ENCODE measurements at places on chromosomes 2 and 18.

DNA sequence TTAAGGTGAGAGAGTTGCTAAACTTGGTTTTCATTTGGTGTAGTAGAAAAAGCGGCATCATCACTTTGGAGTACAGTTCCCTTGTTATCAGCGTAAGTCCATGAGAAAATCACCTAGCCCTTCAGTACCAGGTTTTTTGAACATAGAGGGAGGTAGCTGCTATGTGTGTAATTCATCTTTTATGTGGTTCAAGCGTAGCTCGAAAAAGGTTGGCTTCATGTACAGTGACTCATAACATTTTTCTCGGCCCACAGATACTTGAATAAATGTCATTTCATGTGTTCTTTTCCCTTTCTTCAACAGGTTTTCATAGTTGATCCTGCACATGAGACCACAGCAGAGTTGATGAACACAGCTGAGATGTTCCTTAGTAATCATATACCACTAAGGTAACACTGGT, 43.6 kb downstream of the UGGT1 start:
- peak; percentile 78 for ATAC-seq

GRCh38 chr2:113092864-113093612, 25.3 kb downstream of the IL1F10 start:
- ATAC-seq = no peak

- no peak for ATAC-seq
Measured at GRCh38 chr2:178827739-178828485, 20.7 kb upstream of the TTN start.

DNA sequence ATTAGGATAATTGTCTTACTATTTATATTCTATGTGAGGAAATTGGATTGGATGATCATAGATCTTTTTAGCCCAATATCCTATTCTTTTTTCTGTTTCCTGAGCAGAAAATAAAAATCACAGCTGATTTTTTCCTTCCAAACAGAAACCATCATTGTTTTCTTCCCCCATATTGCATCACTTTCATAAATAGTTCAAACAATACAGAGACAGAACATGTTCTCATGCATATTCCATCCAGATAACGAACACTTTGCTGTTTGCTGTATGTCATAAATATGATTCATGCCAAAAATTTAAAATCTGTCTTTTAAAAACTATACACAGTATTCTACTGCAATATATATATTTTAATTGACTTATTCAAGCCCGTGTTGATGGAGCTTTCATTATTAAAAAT, 22.0 kb upstream of the RALBP1 start:
- ATAC-seq = no peak

DNA sequence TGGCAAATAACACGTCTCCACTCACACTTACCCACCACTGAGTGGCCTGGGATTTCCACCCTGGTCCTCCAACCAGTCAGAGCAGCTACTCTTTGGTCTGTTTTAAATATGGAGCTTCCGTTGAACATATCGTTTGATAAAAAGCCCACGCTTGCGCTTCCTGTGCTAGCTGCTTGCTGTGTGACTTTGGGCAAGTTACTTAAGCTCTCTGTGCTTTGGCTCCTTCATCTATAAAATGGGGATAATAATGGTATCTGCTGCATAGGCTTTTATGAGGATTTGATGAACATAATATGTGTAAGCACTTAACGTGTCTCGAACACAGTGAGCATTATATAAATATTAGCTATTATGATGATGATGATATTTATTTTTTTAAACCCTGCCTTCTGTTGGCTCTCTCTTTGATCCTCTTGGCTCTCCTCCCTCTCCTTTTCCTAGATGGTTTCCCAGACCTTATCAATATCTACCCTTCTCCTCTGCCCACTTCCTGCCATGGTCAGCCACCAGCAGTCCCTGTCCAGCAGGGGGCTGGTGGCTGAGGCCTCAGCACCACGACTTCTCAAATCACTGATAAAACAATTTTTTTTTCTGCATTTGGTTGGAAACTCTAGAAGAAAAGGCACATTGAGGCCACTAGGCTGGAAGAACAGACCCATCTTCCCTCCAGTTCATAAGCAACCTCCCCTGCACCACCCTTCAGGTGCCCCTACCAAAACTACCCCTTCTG, 191.9 kb downstream of the LOXHD1 start:
- ATAC-seq = no peak

GRCh38 chr2:136214307-136215200, 96.6 kb upstream of the CXCR4 start:
- ATAC-seq = no peak

- ATAC-seq = no peak
Measured at GRCh38 chr2:157620956-157621355, 7.7 kb downstream of the ACVR1C start.

DNA sequence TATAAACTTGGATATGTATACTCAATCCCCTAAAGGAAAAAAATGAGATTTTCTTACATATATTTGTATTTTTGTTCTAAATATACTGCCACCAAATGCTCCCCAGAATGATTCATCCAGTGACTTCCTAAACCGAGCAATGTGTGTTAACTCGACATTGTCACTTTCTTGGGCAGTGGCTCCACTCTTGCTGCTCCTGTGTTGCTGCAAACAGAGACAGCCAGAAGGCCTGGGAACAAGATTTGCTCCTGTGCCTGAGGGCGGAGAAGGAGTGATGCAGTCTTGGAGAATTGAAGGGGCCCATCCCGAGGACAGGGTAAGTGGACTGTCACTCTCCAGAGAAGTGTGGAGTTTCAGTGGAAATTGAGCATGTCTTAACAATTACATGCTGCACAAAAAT, 32.7 kb downstream of the DSG4 start:
- no peak for ATAC-seq

DNA sequence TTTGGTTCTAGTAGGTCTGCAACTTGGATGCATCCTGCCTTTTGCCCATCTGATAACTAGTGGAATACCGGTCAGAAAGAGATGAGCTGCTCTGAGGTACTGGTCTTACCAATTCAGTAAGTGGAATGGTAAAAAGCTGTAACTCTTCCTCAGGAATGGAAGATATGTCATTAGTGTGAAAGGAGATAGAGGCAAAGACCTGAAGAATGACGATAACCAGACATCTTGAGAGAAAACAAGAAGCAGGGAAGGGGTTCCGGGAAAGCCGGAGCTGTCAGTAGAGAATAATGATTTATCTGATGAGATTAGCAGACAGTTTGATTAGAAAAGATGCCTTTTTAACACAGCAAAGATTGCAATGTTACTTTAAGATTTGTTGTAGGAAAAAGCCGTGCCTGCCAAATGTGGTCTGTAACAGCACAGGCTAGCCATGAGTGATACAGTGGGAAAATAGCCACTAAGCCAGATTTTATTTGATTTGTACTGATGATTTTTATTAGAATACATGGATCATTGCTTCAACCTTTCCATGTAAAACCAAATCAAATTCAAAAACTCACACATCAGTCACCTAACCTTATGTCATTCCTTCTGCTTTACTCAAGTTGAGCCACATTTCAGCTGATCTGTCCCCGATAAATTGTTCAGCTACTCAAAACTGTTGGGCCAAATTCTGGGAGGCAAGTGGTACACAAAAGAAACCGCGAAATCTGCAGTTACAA, 110.0 kb downstream of the TCF4 start:
- no peak for ATAC-seq

- no peak for ATAC-seq
Measured at GRCh38 chr18:37219257-37219656, 346.3 kb downstream of the CELF4 start.

DNA sequence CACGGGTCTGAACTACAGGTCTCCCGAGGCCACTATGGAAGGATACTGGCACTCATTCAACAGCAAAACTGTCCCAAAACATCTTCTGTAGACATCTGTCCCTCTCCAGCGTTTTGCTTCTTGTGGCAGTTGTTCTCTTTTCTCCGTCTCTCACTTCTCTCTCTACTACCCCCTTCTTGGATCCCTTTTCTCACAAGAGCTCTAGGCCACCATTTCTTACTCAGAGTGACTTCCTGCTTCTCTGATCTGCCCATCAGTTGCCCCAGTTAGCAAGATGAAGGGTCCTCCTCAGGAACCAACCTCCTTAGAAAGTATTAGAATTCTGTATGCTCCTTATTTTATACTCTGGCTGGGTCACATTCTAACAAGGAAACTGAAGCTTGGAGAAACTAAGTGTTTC, 32.6 kb downstream of the BCL2 start:
- ATAC-seq = no peak

- no peak for ATAC-seq
Measured at GRCh38 chr2:189681903-189682302, 7.4 kb downstream of the ANKAR start.

GRCh38 chr2:124585277-124585676, 560.2 kb downstream of the CNTNAP5 start:
- no peak for ATAC-seq

DNA sequence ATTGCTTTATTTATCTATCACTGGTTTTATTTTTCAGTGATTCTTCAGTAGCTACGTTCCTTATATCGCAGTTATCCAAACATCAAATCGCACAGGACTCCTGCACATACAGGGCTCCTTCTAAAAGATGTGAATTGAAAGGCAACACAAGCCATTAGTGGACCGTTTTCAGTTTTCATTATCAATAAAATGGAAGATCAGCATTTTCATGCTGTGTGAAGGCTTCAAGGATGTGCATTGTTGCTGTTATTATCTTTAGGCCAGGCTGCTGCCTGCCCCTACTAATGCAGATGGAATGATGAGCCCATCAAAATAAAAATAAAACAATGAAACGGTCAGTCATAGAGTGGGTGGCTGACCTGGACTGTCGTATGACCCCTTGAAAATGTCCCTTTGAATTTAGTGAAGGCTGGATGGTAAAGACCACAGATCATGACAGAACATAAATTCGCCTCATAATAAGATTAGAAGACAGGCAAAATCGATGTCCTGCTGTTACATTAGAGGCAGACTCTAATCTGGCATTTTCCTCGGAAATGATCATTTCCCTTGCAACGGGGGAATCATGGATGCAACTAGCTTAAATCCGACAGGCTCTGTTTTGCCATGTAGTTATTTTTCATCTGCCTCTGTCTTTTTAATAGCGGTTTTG, 32.9 kb downstream of the ITGB6 start:
- no peak for ATAC-seq

DNA sequence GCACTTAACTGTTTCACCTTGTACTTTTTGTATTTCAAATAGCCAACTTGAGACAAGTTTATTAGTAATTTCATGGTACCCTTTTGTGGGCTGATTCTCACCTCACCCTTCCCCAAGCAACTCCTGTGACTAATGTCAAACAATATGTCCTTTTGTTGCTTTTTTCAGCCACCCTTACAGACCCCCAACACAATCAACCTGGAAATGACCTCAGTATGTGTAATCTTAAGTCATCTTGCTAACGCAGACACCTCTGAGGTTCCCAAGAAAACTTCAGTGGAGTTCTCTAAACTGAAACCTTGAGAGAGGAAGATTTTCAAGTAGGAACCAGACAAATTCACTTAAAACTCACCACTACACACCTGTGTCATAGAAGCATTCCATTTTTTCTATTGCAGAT, 69.5 kb downstream of the KYNU start:
- no peak for ATAC-seq

GRCh38 chr2:61439241-61440002, 31.5 kb downstream of the USP34 start:
- no peak for ATAC-seq

DNA sequence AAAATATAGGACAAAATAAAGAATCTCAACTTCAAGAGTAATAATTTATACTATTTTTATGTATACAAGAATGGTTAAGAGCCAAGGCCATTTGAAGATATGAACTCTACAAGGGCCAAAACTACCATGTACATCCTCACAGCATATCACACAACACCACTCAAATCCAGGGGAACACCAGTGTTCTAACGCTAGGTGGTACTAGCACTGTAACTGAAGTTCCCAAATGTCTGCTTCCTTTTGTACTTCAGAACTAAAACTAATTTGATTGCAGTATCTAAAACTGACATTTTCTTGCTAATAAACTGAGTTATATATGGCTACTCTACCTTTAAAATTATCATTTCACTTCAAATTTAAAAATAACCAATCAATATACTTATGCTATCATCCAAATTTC, 47.0 kb downstream of the REV1 start:
- ATAC-seq = no peak

DNA sequence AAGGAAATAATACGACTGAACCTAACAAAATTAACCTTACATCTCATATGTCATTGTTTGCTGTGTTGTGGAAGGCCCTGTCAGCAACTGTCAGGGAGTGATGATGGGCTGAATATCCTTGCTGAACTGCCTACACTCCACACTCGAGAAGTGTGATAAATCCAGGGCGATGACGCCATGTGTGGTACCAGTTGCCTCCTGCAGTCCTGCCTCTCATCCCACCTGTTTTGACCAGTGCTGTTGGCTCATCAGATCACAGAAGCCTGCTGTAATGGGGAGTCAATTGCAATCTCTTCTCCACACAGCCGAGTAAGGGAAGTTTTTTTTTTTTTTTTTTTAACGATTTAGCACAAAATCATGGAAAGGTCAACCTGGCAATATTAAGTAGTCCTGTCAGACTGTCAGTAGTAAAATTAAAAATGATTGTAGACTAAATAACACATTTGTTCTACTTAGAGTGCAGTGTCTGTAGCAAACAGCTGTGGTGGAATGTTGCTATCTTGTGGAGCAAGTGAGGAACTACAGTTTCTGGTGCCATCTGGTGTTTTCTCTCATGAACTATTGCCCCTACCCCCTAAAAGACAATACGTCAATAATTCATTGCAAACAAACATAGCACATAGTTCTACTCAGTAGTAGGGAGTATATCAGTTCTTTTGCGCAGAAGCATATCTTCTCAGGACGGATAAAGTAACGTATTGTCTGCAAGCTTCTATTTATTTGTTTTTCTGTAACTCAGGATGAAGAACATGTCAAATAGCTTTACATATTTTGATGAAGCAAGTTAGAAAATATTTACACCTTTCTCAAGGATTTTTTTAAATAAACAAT, 347.6 kb downstream of the CTNNA2 start:
- ATAC-seq = no peak

- no peak for ATAC-seq
Measured at GRCh38 chr18:64592246-64592645, 443.4 kb upstream of the LINC00305 start.

DNA sequence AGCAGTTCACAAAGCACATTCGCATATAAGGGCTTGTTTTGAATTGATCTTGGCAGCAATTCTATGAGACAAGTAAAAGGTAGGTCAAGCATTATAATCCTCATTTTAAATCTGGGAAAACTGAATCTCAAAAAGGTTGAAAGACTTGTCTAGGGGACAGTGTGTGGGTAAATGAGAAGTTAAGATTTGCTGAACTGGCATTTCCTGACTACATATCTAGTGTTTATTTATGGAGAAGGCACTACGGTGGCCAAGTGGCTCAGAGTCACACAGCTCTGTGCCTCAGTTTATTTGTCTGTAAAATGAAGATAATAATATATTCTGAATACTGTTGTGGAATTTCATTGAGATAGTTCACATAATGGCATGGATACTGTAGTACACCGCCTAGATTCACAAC, 16.3 kb upstream of the IL1RN start:
- ATAC-seq = no peak

GRCh38 chr18:46211816-46212215, 107.6 kb downstream of the HAUS1 start:
- peak; percentile 73 for ATAC-seq

GRCh38 chr2:2571301-2572150, 240.5 kb upstream of the MYT1L start:
- no peak for ATAC-seq

- ATAC-seq = no peak
Measured at GRCh38 chr2:101844055-101844635, 146.6 kb downstream of the MAP4K4 start.

GRCh38 chr2:218781691-218782527, at the start of gene CYP27A1:
TSS of gene CYP27A1 (plus strand) at chr2:218782147. CDS start at chr2:218782183, 36 bp downstream.
- ATAC-seq = no peak
